NCI-H460 (cell line): ENCODE measurements at places on chromosomes 1 and 21.
A peak's percentile ranks its signal among the peaks of the same experiment; 100 is the strongest.

DNA sequence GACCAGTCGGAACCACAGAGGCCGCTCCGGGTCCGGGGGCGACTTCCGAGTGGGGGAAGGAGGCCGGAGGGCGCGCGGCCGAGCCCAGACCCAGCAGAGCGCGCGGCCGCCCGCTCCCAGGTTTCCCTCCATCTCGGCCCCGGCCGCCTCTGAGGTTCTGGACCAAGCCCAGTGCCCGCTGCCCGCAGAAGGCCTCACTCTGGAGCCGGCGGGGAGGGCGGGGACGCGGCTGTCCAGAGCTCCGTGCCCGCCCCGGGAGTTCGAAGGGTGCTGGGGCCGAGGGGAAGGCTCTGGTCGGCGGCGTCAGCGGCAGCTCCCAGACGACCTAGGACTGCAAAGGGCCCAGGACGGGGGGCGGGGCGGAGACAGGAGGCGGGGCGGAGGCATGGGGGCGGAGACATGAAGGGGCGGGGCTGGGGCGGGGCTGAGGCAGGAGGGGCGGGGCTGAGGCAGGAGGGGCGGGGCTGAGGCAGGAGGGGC, 48.0 kb upstream of the SLC19A1 start:
- DNase-seq = peak; percentile 33

DNA sequence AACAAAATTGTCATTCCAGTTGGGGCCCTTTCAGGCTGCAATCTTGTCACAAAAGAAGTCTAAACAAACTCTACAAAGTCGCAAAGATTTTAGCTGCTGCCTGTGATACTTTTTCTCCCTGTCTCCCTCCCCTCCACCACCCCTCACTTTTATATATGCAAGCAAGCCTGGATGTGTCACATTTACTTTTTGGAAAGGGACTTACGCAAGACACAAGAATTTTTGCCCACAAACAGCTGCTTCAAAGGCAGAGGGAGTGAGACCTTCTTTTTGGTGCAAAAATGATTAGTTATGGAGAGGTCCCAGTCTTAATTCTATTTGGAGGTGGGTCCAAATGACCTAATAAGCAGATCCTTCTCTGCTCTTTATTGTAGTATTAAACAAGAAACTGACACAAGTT, 22.9 kb upstream of the RALGPS2 start:
- no peak for DNase-seq

GRCh38 chr1:184823080-184823479, 68.4 kb upstream of the EDEM3 start:
- no peak for DNase-seq

- DNase-seq = no peak
Measured at GRCh38 chr1:89627596-89627962, 5.3 kb upstream of the LRRC8C start.

DNA sequence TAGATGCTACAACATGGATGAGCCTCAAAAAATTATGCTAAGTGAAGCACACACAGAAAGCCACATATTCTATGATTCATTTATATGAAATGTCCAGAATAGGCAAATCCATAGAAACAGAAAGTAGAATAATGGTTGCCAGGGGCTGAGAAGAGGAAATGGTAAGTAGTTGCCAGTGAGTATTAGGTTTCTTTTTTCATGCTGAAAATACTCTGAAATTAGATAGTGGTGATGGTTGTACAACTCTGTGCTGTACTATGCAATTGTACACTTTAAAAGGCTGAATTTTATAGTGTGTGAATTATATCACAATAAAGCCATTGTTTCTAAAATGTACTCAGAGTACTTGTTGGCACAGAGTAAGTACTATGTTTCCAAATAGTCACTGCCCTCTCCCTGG, 15.5 kb upstream of the GFI1 start:
- no peak for DNase-seq

DNA sequence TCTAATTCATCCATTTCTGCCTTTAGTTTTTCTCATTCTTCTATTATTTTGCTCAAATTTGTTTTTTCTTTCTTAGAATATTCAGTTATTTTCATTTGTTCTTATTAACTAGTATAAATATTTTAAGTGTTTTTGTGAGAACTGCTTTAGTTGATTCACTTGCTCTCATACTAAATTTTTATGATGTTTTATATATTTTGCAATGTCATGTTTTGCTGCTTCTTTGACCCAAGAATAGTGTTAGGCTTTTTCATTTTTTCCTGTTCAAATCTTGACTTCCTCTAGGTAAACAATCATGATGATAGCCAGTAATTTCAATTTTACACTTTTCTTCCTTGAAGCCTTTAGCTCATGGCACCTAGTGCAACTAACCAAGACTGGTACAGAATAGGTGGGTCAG, 45.2 kb downstream of the MAN1A2 start:
- DNase-seq = no peak

- DNase-seq = no peak
Measured at GRCh38 chr1:60156371-60156770, 82.8 kb upstream of the C1orf87 start.

GRCh38 chr1:21362096-21362495, 71.8 kb upstream of the ECE1 start:
- DNase-seq = no peak

GRCh38 chr1:12083766-12084165, 20.7 kb downstream of the TNFRSF8 start:
- DNase-seq = no peak

GRCh38 chr1:17563494-17564281, 24.2 kb downstream of the ARHGEF10L start:
- DNase-seq = no peak

GRCh38 chr21:43720539-43721166, 1.7 kb downstream of the PDXK start:
- no peak for DNase-seq

GRCh38 chr21:18743531-18743930, 339.9 kb upstream of the TMPRSS15 start:
- peak; percentile 28 for DNase-seq

DNA sequence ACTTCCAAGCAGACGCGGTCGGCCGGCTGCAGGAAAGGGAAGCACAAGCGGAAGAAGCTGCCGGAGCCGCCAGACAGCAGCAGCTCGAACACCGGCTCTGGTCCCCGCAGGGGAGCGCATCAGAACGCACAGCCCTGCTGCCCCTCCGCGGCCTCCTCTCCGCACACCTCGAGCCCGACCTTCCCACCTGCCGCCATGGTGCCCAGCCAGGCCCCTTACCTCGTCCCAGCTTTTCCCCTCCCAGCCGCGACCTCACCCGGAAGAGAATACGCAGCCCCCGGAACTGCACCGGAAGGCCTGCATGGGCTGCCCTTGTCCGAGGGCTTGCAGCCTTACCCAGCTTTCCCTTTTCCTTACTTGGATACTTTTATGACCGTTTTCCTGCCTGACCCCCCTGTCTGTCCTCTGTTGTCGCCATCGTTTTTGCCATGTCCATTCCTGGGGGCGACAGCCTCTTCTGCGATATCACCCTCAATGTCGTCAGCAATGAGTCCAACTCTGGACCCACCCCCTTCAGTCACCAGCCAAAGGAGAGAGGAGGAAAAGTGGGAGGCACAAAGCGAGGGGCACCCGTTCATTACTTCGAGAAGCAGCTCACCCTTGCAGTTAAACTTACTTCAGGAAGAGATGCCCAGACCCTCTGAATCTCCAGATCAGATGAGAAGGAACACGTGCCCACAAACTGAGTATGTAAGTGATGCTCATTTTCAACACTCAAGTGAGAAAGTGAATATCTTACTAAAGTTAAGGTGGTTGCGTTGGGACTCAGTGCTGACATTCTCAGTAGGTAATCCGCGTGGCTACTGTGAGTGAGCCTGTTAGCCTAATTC, 25.5 kb downstream of the UTS2 start:
- DNase-seq = no peak

DNA sequence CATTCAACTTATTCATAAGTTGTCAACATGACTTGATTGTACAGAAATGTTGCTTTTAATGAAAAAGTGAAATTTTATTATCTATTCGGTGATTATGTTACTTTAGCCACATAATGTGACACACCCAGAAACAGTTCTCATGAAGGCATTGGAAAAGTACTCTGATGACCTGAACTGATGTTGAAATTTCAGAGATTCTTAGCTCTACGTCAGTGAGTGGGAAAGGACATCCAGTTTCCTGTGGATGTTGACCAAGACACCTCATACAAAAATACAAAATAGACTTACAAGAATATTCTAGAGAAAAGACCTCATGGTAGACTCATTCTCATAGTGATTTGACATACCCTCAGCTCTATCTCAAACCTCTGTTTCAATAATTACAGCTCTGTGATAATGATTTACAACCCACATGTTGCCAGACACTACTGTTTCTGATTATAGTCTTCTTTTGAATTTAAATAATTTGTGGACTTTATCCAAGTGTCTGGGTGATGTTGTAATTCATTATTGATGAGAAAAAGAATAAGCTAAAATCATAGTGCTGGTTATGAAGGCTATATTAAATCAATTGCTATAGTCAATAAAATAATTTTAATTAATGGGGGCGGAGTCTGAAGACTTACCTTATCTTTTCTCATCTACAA, 37.3 kb downstream of the KCNK2 start:
- DNase-seq = peak; percentile 99

DNA sequence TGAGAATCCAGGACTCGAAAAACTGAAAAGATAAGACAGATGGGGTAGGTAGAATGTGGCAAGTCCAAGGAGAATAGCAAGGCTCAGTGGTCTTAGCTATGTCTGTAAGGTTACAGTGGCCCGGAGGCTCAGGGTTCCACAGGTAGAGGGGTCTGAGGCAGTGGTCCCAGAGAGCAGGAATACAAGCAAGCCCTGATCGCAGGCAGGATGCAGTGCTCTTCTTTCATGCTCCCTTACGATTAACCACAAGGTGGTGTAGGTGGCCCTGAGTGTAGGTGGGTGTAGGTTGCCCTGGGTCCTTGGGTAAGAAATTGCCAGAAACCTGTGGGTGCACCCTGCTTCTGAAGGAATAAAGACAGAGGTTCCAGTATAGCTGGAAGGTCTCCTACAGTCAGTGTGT, 99.1 kb upstream of the RAB3GAP2 start:
- DNase-seq = no peak

DNA sequence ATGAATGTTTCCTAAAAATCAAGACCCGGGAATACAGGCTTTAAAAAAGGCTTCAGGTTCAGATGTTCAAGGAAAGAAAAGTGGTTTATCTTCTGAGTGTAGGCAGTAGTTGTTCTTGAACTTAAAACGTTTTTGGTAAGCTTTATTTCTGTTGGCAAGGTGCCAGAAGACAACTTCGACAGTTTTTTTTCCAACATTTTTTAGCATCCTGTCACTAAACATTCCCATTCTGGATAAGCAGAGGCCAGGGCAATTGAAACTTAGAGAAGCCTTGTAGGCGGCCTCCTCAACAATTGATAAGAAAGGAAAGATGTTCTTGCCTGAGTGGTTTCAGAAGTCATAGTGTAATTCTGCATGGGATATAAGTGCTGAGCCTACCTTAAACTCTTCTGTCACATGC, 66.7 kb downstream of the PATJ start:
- DNase-seq = no peak
